ENCODE measurements at places on chromosomes 12 and 14.

DNA sequence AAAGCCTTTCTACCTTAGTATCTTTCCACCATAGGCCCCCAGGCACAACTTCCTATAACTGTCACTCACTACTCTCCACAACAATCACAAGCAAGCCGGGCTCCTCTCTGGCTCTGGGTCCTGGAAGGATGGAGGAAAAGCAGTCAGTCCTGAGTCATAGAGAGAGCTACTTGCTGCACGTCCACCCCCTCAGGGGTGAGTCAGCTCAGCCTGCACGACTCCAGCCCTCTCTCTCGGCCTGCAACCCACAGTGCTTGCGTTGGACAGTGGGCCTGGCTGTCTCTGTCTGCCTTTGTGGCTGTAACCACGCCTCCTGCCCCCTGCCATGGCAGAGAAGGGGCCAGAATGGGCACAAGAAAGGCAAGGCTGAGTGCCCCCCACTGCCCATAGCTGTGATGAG is 154.1 kb upstream of the FKBP4 start:
- DNase-seq = no peak

DNA sequence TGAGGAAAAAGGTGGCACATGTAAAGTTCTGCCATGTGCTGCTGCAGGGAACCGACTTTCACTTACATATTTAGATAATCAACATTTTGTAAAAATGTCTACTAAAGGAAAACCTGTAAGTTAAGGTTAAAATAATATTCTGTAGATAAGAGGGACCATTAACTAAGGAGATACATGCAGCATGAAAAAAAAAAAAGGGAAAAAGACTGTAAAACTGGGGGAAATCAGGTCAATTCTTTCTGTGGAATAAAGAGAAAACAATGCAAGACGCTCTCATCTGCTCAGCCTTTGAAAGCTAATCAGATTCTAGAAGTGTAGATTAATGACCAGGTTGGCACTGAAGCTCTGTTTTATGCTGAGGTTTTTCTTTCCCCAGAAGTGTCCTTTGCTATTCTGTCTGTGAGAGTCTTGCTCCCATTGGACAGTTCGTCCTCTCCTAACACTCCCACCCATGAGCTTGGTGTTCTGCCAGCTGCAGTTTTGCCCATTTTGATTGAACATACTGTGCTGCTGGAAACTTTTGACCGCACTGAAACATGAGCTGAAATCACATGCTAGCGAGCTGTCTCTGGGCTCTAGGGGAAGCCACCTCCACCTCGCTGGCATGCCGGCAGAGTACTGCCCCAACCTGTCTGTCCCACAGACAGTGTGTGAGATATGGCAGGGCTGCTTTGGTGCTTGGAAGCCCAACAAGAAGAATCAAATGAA is 39.7 kb downstream of the PPTC7 start:
- no peak for DNase-seq

- no peak for DNase-seq
Observed at GRCh38 chr12:21483531-21483930, 17.9 kb downstream of the RECQL start.

- DNase-seq = no peak
Observed at GRCh38 chr12:57031138-57031725, 14.9 kb upstream of the TAC3 start.

- no peak for DNase-seq
Observed at GRCh38 chr14:34906287-34906686, 31.1 kb upstream of the BAZ1A start.

DNA sequence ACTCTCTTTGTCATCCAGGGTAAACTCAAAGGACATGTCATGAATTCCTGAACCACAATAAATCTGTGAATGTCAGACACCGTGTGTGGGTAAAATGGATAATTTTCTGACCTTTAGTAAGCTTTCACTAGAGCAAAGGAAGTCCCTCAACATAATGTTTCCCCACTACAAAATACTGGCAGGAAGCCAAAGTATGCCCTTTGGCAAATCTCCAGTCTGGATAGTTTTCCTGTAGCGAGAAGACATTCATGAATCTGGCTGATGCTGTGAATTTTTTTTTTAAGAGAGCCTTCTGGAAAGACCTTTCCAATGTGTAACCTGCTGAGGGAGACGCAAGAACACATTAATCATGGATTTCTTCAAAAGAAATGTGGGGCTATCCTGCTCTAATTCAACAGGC is 389.6 kb upstream of the DDHD1 start:
- DNase-seq = no peak

DNA sequence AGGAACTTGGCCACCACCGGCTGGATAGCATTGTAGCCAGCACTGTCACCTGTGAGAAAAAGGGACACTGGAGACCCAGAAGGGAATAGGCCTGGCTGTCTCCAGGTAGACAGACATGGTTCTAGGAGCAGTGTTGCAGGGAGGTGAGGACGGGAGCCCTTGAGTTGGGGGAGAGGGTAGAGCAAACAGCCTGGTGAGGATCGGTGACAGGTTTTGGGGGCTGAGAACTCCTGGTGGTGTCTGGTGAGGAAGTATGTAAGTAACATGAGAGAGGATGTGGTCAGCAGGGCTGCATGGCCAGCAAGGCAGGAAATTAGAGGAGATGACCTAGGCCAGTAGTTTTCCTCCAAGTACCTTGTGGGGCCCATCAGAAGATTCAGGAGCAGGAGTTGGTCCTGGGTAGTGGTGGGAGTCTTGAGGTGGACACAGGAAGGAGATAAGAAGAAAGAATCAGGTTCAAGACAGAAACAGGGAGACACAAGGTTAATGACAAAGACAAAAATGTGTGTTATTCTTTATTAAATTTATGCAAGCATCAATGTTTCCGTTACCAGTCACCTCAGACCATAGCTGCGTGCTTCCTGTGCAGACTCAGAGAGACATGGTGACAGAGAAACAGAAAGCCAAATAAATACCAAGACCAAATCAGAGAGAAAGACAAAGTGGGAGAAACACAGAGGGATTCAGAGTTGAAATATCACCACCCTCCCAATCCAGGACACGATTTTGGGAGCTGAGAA is at the start of gene ARHGAP9:
ARHGAP9 (minus strand) TSS at position 491 of the 740 bp plus-strand sequence; CDS start at position 31, 460 bp downstream.
- DNase-seq = peak; percentile 60

DNA sequence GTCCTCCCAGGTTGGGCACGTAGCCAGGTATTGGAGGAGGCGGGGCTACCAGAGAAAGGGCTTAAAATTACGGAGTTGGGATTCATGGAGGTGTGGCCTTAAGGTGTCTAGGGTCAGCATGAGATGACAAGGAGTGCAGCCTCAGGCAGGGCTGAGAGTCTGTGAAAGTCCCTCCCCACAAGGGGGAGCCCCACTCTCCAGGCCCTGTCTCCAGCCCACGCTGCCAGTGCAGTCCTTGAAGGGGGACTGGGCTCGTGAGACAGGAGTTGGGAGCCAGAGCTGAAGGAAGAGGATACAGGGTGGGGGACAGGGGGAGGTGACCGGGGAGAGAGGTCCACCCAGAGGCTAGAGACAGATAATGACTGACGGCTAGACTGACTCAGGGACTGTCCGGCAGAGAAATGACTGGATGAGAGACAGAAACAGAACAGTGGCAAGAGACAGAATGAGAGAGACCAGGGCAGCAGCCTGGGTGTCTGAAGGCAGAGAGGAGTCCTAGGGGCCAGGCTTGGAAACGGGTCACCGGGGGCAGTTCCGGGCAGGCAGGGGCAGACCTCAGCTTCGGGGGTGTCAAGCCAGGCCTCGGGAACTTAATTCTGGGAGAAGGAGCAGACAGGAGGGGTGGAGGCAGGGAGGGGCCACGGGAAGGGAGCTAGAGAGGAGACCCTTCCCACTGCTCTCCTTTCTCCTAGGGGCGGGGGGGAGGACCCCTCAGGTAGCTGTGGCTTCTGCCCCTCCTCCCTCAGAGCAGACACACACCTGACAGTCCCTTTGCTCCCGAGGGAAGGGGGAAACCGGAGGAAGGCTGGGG is 970 bp downstream of the CDH24 start:
- DNase-seq = peak; percentile 67

DNA sequence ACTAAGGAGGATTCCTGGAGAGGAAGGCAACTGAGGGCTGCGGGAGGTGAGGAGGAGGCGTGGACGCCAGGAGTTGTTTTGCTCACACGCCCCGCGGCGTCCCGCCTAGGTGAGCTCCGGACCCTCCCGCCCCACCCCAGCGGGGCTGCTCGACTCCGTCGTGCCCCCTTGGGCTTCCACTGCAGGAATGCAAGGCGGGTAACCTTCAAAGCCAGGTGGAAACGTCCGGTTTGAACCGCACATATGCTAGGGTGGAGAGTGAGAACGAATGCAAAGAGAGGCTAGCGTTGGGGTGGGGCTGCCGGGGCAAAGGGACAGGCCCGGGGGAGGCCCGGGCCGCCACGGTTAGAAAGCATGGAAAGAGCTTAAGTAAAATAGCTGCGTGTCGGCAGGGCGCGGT is 5.4 kb upstream of the DPPA3 start:
- no peak for DNase-seq

DNA sequence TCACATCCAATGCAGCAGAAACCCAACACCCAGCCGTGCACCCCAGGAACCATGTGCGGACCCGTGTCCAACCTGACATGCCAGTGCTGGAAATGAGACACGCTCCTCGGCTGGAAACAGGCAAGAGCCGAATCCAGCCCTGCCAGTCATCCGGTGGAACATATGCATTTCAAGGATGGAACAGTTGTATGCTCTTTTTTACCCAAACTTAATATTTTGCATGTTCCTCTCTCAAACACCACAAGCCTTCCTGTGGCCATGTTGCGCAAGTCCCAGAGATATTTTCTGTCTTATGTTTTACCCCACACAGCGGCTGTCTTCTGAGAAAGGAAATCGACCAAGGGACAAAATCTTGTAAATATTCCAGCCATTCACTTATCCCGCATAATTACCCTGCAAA is 196.9 kb downstream of the BCL11B start:
- no peak for DNase-seq

- DNase-seq = no peak
Observed at GRCh38 chr14:85752175-85752574, 222.2 kb downstream of the FLRT2 start.

DNA sequence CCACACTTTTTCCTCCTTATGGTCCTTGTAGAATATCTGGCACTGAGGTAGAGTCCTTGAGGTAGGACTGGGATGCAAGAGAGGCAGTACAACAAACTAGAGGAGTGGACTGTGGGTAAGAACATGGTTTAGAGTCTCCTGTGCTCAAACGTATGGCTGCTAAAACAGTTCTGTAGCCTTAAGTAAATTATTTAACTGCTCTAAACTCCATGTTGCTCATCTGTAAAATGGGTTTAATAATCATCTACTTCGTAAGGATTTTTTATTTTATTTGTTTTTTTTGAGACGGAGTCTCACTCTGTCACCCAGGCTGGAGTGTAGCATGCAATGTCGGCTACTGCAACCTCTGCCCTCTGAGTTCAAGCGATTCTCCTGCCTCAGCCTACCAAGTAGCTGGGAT is 3.6 kb upstream of the COPZ1 start:
- no peak for DNase-seq

DNA sequence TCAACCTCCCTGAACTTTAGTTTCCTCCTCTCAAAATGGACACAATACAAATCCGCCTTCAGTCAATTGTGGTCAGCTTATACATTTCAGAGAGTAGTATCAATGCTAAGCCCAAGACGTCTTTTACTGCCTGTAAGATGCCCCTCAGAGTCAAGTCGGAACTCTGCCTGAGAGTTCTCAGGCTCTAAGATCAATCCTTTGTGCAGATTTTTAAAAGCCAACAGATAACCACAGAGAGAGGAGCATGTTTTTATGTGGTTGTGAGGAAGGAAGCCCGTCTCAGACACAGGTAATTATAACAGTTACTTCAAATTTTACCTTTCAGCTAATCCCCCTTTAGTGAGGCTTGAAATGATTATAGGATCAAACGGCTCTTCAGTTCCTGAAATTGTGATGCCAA is 91.6 kb downstream of the HELB start:
- no peak for DNase-seq

GRCh38 chr12:11688831-11689230 is 39.4 kb downstream of the ETV6 start:
- no peak for DNase-seq

DNA sequence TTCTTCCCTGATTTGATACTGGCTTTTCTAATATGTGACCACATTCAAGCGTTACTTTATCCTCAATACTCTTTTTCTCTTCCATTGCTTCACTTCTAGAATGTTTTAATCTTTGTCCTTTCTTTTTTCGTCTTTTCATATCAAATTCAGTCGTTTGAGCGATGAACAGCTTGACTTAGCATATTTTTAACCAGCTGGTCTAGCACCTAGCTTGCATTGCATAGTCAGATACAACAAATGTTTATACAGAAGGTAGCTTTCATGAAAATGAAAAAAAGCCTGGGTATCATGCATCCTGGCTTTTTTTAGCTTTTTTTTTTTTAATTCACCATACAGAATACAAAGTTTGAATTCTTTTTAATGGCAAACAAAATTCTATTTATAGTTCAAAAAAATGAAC is 1.2 kb downstream of the SOX5 start:
- DNase-seq = no peak
